ENCODE measurements at places on chromosomes 16 and 17.

GRCh38 chr17:2202996-2203575 is 100.5 kb downstream of the SMG6 start:
- H3K27ac ChIP-seq: no peak overlapping the region

DNA sequence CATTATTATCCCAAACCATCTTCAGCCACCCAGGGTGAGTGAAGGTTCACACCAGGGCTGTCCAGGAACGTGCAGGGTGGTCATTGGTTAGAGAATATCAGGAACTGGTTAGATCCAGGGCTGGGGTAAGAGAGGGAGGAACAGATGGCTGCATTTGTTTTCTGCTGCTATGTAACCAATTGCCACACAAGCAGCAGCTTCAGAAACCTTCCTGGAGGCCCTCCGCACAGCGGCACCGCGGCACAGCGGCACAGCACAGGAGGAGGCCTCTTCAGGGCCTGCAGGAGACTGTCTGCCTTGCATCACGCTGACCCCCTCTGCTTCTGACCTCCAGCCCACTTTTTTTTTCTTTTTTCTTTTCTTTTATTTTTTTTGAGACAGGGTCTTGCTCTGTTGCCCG is 86.1 kb downstream of the KCNJ12 start:
- H3K27me3 ChIP-seq: peaks cover 60% of the 10 kb centered on the region
- no peaks in the 10 kb centered on the region for H3K36me3 ChIP-seq
- DNase-seq: no peak
- peaks cover 21% of the 10 kb centered on the region for H3K4me1 ChIP-seq
- no peak overlapping the region for H3K4me3 ChIP-seq

GRCh38 chr17:62955841-62956352 is 10.1 kb upstream of the TANC2 start:
- no peak overlapping the region for H3K27ac ChIP-seq
- DNase-seq: no peak
- no peaks in the 10 kb centered on the region for H3K4me1 ChIP-seq
- H3K27me3 ChIP-seq: no peaks in the 10 kb centered on the region
- H3K4me3 ChIP-seq: no peak overlapping the region
- no peaks in the 10 kb centered on the region for H3K36me3 ChIP-seq

DNA sequence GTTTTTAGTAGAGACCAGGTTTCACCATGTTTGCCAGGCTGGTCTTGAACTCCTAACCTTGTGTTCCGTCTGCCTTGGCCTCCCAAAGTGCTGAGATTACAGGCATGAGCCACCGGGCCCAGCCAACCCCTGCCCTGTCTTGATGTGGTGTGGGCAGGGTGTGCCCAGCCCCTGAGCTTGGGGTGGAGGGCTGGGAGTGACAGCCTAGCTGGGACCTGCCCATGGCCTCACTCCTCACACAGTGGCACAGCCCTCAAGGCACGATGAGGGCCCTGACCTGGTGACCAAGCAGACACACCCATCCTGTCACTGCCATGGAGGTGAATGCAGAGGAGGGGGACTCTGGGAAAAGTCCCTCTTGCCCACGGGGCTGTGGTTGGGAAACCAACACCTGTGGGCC is 3.0 kb downstream of the IL32 start:
- H3K4me1 ChIP-seq: no peaks in the 10 kb centered on the region
- H3K27ac ChIP-seq: no peak overlapping the region
- H3K36me3 ChIP-seq: no peaks in the 10 kb centered on the region
- H3K27me3 ChIP-seq: peaks cover 6% of the 10 kb centered on the region

DNA sequence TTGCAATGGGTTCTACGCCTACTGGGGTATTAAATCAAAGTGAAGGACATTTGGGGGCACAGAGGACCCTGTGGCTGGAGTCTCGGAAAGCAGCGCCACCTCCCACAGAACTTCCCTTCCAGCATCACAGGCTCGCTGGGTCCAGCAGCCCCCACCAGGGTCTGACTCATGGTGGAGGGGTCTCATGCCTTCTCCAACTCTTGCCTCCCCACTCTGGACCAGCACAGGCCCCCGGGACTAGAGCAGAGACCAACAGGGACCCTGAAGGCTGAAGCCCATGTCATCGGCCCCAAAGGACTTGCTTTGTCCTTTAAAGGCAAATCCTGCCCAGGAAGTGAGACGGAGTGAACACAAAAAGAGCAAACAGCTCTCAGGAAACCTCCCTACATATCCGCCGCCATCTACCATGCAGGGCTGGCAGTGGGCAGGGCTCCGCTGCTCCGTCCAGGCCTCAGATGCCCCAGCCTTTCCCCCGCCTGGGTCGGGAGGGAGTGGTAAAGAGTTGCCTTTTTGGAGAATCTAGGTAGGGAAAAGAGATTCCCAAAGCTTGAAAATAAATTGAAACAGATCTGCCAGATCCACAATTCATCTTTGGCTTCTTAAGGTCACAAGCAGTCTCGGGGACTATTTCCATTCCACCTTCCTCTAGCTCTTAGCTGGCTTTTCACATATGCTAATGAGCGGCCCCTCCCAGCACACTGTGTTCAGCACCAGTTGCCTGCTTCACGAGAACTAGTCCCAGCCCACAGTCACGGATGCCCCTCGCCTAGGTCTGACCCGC is 2.1 kb upstream of the GPRC5C start:
- peaks cover 60% of the 10 kb centered on the region for H3K27me3 ChIP-seq
- H3K27ac ChIP-seq: no peak overlapping the region
- H3K4me3 ChIP-seq: peak overlapping the region; percentile 86
- H3K4me1 ChIP-seq: peaks cover 30% of the 10 kb centered on the region
- H3K36me3 ChIP-seq: peaks cover 3% of the 10 kb centered on the region

- peaks cover 36% of the 10 kb centered on the region for H3K27me3 ChIP-seq
- H3K4me1 ChIP-seq: peaks cover 19% of the 10 kb centered on the region
- H3K27ac ChIP-seq: no peak overlapping the region
- no peak for DNase-seq
These were observed 3.4 kb upstream of the ZNF423 start for GRCh38 chr16:49859125-49859811.

GRCh38 chr16:71259086-71259485 is 28.6 kb upstream of the HYDIN start:
- H3K36me3 ChIP-seq: no peaks in the 10 kb centered on the region
- peaks cover 25% of the 10 kb centered on the region for H3K4me1 ChIP-seq
- peaks cover 43% of the 10 kb centered on the region for H3K27me3 ChIP-seq
- H3K4me3 ChIP-seq: no peak overlapping the region
- H3K27ac ChIP-seq: no peak overlapping the region

DNA sequence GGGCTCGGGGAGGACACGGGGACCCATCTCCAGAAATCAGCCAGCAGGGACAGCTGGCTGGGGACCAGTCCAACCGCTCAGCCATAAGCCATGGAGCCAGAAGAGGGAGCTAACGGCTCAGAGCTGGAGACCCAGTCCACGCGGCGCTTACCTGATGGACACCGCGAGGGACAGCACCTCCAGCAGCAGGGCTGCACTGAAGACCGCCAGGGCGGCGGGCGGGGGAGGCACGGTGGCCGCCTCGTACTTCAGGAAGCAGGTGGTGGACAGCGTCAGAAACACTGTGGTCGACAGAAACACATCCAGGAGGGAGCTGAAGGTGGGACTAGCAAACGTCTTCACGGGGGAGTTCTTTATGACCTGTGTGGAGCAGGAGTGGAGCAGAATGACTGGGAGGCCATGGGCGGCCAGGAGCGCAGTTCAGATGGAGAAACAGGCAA is 102.6 kb upstream of the CREBBP start:
- H3K4me3 ChIP-seq: no peak overlapping the region
- no peaks in the 10 kb centered on the region for H3K36me3 ChIP-seq
- no peaks in the 10 kb centered on the region for H3K27me3 ChIP-seq
- peaks cover 3% of the 10 kb centered on the region for H3K4me1 ChIP-seq
- H3K27ac ChIP-seq: no peak overlapping the region

DNA sequence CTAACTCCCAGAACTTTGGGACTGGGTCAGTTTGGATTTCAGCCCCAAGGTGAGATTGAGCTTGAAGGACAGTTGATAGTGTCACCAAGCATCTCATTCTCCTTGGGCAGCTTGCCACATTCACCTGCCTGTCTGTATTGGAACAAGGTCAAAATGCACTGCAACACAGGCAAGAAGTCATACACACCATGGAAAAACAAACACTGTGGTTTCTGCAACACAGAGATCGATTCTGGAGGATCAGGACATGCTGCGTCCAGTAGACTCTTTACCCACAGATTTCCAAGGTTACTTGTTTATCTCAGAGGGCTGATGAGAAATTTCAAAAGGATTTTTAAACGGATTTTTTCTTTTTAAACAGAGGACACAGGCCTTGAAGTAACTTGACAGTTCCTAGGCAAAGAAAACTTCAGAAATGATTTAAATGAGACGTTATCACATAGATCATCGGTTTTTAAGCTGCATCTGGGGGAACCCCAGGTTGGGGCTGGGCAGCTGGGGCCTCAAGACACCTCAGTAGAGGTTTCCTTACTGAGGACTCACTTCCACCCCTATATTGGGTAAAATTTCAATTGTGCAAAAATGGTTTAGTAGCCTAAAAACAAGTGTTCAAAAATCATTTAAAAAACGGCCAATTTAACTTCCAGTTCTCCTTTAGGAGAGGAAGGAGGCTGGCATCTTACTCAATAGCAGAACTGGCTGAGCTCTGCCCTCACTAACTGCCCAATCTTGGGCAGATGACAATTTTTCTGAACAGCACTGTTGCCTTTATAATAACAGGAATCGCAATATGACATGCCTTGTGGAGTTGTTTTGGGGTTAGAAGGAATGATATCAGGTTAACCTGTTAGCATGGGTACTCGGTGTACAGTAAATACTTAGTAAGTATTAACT is 299.3 kb downstream of the XYLT1 start:
- H3K4me3 ChIP-seq: no peak overlapping the region
- peaks cover 7% of the 10 kb centered on the region for H3K36me3 ChIP-seq
- no peak overlapping the region for H3K27ac ChIP-seq
- peaks cover 55% of the 10 kb centered on the region for H3K4me1 ChIP-seq

- H3K27ac ChIP-seq: no peak overlapping the region
- peaks cover 15% of the 10 kb centered on the region for H3K4me1 ChIP-seq
- no peaks in the 10 kb centered on the region for H3K36me3 ChIP-seq
- no peak overlapping the region for H3K4me3 ChIP-seq
These were observed 267.1 kb upstream of the TNRC6C start for GRCh38 chr17:77691216-77692085.

- no peak for DNase-seq
- H3K27me3 ChIP-seq: no peaks in the 10 kb centered on the region
- no peak overlapping the region for H3K4me3 ChIP-seq
- peaks cover 22% of the 10 kb centered on the region for H3K36me3 ChIP-seq
- peaks cover 4% of the 10 kb centered on the region for H3K4me1 ChIP-seq
- no peak overlapping the region for H3K27ac ChIP-seq
These were observed 18.4 kb downstream of the BLMH start for GRCh38 chr17:30273373-30273772.

DNA sequence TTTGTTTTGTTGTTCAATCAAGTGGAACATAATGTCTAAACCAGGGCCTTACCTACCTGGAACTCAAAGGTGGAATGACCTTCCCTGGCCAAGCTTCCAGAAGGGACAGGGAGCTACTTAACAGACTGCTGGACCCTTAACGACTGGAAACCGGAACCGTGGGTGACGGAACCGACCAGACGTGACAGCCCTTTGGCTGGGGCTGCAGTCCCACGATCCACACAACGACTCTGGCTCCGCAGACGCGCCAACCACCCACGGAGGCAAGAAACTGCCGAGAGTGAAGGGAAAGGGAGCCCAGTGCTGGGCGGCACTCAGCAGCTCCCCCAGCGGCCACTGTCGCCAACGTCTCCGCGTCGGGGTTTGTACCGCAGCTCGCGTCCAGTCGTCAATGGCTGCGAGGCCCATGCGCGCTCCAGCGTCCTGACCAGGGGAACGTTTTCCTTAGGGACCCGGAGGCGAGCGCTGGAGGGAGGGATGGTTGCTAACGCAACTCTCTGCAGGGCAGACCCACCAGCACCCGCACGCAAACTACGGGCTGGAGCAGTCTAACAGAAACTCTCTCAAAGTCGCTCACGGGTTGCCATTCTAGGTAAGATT is 5.5 kb upstream of the KIF22 start:
- DNase-seq: peak; percentile 73
- H3K4me3 ChIP-seq: peak overlapping the region; percentile 79
- peak overlapping the region; percentile 92 for H3K27ac ChIP-seq
- peaks cover 10% of the 10 kb centered on the region for H3K27me3 ChIP-seq
- H3K4me1 ChIP-seq: peaks cover 22% of the 10 kb centered on the region

DNA sequence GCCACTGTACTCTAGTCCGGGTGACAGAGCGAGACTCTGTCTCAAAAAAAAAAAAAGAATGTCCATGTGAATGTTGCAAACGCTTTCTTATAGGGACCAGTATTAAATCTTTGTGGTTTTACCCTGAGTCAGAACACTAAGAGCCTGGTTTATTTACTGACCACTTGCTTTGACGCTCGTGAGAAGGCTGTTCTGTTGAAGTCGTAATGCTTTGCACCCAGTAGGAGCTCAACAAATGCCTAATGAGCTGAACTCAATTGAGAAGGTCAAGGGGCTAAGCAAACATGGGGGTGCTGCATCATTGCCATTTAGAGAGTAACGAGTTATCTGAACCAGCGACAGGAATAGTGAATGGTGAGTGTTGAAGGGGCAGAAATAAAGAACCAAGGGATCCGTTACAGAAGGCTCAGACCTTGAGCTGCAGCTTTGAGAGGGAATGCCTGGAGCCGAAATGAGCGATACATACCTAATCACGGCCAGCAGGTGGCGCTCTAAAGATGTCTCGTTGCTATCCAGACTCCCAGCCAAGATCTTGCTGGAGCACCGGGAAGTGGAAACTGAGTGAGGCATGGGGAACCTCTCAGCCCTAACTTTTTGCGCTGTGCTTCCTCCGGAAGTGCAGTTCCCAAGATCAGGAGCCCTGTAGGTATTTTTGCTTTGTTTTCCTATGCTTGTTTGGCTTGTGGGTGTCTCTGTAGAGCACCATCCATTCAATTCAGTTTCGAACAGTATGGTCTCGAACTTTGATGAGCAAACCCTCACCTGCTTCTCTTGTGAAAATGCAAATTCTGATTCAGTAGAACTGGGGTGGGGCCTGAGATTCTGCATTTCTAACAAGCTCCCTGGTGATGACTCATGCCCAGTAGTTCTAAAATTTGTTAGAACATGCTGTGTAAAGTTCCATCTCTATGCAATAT is 12.6 kb upstream of the RNF222 start:
- peaks cover 13% of the 10 kb centered on the region for H3K4me1 ChIP-seq
- no peak overlapping the region for H3K27ac ChIP-seq
- no peaks in the 10 kb centered on the region for H3K36me3 ChIP-seq
- H3K27me3 ChIP-seq: peaks cover 25% of the 10 kb centered on the region
- DNase-seq: peak; percentile 98

DNA sequence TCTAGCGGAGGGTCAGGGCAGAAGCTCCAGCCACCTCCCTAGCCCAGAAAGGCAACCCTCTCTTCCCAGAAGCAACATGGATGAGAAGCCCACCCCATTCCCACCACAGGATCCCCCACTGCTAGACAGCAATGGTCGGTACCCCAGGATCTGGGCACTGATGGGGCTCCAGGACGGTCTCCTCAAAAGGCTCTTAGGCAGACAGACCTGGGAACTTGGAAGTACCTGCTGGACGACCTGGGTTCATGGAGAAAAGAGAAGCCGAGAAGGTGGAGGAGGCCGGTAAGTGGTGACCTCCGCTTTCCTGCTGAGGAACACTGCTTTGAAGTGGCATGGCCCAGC is 96.6 kb downstream of the TBC1D16 start:
- peaks cover 2% of the 10 kb centered on the region for H3K27me3 ChIP-seq
- no peak overlapping the region for H3K27ac ChIP-seq
- no peak for DNase-seq
- peaks cover 17% of the 10 kb centered on the region for H3K4me1 ChIP-seq
